ENCODE measurements at places on chromosomes 1 and 21.
A peak's percentile ranks its signal among the peaks of the same experiment; 100 is the strongest.

DNA sequence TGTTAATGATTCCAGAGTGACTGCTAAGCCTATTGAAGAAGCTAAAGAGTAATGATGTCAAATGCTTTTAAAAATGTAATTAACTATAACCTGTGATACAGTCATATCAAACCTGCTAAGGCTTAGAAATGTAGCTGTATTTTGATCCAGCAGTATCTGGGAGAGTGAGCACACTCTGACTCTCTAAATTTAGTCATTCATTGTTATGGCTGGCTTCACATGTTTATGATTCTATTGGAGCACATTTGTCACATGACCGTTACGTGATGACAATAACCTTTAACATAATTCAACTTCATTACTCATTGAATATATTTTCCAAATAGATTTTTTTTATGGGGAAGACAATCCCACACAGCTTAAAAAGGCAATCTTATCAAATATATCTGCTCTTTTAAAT, 587.1 kb downstream of the LMO4 start:
- no peak for DNase-seq

- peak; percentile 20 for DNase-seq
These were observed 898 bp upstream of the TMEM200B start for GRCh38 chr1:29124366-29125236.

DNA sequence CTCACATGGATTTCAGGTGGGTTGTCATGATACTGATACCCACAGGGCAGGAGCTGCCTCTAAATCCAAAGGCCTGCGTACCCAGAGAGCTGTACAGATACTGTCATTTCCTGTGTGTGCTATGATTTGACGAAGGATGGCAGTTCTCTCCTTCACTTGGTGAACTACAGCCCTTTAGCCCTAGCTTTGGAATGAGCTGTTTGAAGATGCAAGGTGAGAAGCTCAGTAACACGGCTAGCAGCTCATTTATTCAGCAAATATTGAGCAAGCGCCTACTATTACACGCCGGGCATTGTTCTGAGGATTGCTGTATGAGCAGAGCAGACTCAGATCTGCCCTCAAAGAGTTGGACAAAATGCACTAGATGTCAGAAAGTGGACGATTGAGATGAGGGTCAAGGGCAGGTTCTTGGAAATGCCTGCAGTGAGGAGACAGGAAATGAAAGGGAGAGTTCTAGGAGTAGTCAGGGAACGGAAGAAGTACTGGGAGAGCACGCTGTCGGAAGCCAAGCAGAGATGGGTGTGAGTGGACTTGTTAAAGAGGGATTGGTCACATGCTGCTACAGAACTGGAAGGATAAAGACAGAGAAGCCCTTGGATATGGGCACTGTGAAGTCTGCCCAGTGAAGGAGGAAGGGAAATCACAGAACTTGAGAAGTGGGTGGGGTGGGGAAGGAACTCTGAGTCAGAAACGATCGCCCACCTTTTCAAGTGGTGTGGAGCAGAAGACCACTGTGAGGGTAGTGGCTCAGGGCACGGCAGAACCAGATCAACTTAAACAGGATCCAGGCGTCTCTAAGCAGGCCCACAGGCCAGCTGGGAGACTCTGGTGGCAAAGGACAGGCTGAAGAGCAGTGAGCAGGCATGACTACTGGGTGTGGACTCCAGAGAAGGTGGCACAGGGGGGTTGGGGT, 7.1 kb downstream of the PTGFRN start:
- DNase-seq: no peak

DNA sequence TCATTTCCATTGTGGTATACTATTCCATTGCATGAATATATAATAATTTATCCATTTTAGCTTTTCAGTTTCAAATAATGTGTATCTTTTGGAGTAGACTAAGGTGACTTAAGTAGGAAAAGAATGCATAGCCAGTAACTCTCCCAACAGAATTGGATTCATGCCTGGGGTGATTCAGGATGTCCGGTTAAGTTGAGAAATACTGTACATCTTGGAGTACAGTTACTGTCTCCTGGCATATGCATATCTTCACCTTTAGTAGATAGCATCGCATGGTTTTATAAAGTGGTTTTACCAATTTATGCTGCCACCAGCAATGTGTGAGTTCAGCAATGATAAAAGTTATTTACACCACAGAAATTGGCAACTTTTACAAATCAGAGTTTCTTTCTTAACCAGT, 18.6 kb upstream of the SLC6A9 start:
- DNase-seq: no peak

DNA sequence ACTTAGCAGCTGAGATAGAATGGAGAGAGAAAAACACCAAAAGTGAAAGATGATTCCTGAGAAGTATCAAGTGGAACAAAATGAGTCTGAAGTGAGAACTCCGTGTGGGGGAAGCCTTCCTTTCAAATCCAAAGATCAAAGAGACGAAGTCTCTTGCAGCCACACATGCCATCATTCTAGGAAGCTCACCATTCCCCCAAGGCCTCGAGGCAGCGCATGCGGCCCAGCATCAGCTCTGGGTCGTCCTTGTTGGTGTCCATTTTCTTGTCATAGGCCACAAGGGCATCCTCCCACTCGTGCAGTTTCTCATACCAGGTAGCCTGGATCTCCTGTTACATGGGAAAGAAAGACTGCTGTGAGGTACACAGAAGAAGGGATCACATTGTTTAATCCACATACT, 32.2 kb upstream of the ANGPTL7 start:
- DNase-seq: no peak

DNA sequence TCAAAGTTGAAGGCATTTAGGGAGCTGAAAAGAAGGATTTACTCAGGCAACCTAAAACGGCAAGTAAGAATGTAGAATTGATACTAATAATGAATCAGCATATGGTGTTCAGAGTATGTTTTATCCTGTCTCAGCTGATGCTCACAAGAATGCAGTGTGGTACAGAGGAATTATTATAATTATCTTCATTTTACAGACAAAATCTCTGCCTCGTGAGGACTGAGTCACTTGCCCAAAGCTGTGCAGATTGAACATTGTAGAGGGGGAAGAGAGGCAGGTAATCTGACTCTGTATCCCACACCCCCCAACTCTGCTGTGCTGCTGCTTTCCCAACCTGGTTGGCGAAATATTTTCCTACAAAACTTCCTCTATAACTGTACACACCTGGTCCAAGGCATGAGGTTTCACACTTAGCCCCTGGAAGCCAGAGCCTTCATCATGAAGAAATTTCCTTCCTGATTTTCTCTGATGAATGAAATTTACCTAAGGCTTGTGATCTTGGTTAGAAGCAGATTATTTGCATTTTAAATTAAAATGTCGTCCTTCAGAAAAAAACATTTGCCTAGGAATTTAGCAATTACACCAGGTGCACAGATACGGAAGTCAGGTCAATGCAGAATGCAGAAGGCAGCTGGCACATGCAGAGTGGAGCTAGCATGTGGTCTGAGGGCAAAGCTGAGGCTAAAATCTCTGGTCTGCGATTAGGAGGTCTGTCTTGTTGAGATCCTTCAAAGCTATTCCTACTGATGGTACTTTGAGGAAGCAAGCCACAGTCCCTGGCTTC, 52.8 kb downstream of the DPT start:
- DNase-seq: no peak
